ENCODE measurements at places on chromosomes 5 and 9.

- peak; percentile 87 for DNase-seq
Measured at GRCh38 chr5:54985301-54986268, at the start of gene ESM1. ESM1 (minus strand) TSS chr5:54985593; CDS start chr5:54985517, 76 bp downstream.

DNA sequence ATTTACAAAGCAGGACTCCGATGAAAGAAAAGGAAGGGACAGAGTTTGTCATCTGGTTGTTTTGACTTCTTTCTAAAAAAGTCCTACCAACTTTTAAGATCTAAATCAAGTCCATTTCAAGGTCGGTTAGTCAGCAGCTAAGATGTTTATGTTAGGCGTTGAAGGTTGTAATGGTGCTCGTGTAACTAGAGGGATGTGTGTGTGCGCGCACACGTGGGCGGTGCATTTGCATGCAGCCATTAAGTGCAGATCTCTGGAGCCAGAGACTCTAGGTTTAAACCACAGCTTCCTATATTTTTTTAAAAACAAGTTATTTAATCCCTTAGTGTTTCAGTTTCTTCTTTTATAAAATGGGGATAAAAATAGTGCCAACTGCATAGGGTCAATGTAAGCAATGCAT lies 77.0 kb upstream of the SMIM32 start:
- no peak for DNase-seq

DNA sequence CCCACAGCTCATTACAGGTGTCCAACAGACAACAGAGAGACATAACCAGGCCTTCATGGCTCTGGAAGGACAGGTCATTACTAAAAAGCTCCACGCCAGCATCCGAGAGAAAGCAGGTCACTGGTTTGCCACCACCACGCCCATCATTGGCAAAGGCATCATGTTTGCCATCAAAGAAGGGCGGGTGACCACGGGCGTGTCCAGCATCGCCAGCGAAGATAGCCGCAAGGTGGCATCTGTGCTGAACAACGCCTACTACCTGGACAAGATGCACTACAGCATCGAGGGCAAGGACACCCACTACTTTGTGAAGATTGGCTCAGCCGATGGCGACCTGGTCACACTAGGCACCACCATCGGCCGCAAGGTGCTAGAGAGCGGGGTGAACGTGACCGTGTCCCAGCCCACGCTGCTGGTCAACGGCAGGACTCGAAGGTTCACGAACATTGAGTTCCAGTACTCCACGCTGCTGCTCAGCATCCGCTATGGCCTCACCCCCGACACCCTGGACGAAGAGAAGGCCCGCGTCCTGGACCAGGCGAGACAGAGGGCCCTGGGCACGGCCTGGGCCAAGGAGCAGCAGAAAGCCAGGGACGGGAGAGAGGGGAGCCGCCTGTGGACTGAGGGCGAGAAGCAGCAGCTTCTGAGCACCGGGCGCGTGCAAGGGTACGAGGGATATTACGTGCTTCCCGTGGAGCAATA lies 29.3 kb upstream of the WWC1 start:
- DNase-seq, result no peak

DNA sequence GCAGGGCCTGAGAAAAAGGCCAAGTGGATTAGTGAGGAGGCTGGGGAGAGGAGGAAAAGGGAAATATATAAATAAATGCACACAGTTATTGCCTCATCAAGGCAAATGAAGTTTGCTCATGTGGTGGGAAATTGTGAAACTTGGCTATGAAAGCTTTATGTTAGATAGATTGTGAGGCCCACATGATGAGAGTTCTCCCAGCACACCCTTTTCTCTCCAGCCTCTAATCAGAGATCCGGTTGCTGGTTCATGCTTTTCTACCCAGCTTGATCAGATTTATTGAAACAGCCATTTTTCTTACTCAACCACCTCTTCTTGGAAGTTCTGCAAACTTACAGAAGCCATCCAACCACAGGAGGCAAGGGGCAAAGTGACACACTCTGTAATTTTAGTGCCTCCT lies 125.8 kb upstream of the KLF4 start:
- peak; percentile 24 for DNase-seq

DNA sequence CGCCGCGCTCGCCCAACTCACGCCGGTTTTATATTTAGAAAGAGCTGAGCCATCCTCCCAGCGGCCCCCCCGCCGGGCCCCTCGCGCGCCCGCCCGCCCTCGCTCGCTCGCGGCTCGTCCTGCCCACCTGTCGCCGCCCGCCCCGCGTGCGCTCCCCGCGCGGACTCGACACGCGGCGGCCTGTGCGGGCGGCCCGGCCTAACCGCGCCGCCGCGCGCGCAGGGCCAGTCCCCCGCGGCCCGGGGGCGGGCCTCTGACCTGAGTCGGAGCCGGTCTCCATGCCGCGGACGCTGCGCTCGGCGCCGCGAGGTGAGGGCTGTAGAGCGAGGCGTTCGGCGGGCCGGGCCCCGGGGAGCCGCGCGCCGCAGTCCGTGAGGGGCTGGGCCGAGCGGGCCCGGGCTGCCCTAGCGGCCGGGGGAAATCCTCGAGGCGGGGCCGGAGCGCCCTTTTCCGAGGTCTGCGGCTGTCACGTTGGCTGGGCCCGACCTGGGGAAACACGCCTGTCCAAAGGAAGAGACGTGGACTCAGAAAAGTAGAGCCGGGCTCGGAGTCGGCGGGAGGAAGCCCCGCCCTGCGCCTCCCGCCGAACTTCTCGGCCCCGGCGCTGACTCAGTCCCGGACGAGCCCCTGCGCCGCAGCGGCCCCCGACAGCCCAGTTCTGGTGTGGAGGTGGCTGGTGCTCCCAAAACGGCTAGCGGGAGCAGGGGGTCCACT lies at the start of gene ECPAS:
Gene ECPAS (minus strand): TSS at position 526 of the 714 bp plus-strand sequence. CDS start 11,465 bp downstream, outside the sequence.
- peak; percentile 78 for DNase-seq

DNA sequence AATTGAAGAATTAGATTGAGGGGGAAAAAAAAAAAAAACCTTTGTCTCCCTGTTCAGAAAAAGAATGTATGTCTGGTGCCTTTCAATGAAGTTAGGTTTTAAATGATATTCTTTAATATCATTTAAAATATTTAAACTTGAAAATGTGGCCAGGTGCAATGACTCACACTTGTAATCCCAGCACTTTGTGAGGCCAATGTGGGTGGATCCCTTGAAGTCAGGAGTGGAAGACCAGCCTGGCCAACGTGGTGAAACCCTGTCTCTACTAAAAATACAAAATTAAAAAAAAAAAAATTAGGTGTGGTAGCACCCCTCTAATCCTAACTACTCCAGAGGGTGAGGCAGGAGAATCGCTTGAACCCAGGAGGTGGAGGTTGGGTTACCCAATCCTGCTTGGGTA lies 111.1 kb upstream of the RASA1 start:
- DNase-seq, result no peak

GRCh38 chr9:104071589-104071988 lies 22.5 kb upstream of the SMC2 start:
- DNase-seq, result no peak

- no peak for DNase-seq
Measured at GRCh38 chr9:104556830-104557634, 11.9 kb upstream of the OR13C8 start.

DNA sequence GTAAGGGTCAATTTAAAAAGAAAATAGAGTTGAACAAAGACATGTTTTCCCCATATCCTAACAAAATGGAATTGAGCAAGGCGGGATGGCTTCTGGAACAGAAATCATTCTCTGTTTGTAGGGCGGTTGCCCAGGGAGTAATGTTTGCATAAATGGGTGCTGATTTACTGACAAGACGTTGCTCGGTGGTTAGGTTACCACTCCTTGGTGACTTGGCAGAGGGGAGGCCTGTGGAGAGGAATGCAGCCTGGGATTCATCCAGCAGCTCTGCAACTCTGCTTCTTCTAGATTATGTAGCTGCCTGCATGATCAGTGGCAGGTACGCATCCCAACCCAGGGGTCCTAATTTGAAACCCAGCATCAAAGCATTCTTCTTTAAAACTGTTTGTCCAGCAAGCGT lies 200.2 kb downstream of the CFAP90 start:
- no peak for DNase-seq

- DNase-seq, result peak; percentile 34
Measured at GRCh38 chr5:127002390-127002789, 28.0 kb downstream of the MARCHF3 start.

- DNase-seq, result no peak
Measured at GRCh38 chr9:133945314-133945975, 46.7 kb downstream of the VAV2 start.

DNA sequence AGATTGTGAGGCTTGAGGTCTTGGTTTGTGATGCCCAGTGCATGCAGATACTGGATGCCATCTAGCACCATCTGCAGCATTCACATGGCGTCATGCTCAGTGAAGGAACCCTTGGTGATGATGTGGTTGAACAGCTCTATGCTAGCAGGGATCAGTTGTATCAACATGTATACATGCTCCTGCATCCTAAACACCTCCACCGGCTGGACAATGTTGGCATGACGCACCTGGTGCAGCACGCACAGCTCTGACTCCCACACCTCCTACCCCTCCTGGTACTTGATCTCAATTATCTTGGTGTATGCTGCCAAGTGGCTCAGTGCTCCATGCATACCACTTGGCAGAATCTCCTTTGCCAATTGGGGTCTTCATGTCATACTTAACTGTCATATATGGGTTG lies 49.1 kb downstream of the MTREX start:
- no peak for DNase-seq

- DNase-seq, result peak; percentile 10
Measured at GRCh38 chr5:2017540-2018389, 135.0 kb upstream of the IRX4 start.

- no peak for DNase-seq
Measured at GRCh38 chr5:58902765-58903164, 319.9 kb downstream of the RAB3C start.

DNA sequence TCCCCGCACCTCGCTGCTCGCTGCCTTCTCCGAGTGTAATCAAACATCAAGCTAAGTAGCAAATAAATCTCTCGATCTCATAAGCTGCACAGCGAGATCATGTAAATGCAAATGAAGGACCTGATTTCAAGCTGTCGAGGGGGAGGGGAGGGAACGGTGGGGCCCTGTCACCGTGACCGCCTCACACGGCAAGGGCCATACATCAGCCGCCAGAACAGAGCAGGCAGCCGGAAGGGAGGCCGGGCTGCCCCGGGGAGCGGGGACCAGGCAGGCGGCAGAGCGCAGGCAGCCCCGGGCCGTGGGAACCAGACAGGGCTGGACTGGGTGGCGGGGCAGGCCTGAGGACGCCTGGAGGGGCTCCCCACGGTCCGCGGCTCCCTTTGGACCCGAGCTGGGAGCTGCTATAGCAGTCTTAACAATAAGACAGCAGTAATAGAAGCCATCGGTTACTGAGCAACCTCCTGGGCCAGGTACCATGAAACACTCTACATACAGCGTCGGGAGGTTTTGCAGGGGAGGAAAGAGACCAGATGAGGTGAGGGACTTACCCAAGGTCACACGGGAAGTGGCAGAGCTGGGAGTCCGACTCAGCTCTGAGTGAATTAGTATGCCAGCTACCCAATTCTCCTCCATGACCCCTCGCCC lies 76.8 kb downstream of the CFAP77 start:
- no peak for DNase-seq

DNA sequence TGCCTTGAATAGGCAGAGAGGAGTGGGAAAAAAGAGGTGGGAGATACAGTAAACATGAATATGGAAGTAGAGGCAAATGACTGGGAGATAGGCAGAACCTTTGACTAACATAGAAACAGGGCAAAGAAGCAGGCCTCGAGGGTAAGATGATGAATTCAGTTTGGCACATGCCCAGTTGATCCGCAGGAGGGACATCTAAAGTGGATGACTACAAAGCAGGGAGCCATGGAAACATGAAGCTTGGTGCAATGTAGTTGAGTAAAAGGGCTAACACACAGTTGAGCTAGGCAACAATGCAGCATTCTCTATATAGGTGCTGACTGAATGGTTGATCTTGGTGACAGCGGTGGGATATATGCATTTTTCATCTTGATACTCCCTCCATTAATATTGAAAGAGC lies 253.8 kb downstream of the DMRT2 start:
- no peak for DNase-seq

DNA sequence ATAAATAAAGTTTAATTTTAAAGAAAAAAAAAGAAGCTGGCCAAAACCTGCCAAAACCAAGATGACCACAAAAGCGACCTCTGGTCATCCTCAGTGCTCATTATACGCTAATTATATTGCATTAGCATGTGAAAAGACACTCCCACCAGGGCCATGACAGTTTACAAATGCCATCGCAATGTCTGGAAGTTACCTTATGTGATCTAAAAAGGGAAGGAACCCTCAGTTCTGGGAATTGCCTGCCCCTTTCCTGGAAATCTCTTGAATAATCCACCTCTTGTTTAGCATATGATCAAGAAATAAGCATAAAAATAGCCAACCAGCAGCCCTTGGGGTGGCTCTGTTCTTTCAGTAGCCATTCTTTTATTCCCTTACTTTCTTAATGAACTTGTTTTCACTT lies 178.3 kb upstream of the MAP1B start:
- no peak for DNase-seq

GRCh38 chr5:82549263-82549662 lies 271.1 kb upstream of the RPS23 start:
- no peak for DNase-seq

GRCh38 chr9:78357165-78357873 lies 60.4 kb downstream of the PSAT1 start:
- DNase-seq, result no peak

DNA sequence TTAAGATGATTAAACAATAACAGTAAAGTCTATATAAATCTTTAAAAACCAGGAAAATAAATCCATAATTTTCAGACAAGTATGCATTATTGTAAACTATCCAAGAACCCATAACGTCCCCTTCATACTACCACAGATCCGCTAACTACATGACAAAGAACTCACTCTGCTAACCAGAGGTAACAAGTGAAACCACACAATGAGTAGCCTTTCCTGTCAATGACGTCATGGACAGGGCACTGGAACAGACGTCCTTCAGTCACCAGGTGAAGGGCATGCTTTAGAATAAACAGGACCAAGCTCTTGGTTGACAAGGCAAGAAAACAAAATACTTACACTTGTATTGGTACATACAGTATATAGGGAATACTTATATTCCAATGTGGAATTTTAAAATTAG lies 45.2 kb downstream of the RNF130 start:
- peak; percentile 67 for DNase-seq

- no peak for DNase-seq
Measured at GRCh38 chr5:53416144-53416738, 64.2 kb upstream of the FST start.

DNA sequence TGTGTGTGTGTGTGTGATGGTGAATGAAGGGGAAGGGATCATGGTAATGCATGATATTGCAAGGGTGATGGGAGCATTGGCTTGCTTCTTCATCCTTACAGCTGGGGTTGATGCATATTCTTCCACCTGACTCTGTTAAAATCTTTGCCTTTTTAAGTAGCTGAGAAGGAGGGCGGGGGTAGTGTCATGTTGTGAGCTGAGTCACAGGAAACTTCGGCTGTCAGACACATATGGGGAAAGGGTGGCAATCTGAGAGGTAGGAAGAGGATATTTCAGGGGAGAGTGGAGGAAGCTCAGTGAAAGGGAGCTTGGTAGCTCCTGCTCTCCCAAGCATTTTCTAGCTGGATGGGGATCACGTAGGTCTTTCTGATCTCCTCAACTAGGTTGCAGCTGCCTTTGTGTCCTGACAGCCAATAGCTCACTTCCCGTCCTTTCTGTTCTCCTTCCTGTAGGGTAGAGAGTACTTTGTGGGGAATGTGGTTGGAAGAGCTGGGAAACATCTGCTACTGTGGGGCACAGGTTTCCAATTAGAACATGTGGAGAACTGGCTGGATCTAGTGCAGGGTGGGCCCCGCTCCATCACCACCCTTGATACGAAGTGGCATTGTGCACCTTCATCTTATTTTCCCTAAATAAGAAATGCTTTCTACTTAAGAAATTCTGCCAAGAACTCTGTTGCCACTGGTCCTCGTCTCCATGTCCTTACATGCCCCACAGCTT lies 18.1 kb upstream of the CLK4 start:
- DNase-seq, result no peak

- peak; percentile 51 for DNase-seq
Measured at GRCh38 chr9:21454149-21454548, 13.9 kb downstream of the IFNA1 start.

GRCh38 chr9:91248707-91249106 lies 113.0 kb downstream of the AUH start:
- peak; percentile 68 for DNase-seq
